ENCODE measurements at places on chromosomes 11 and 22.

- DNase-seq, result no peak
These were observed 14.3 kb downstream of the PISD start for GRCh38 chr22:31647523-31648320.

DNA sequence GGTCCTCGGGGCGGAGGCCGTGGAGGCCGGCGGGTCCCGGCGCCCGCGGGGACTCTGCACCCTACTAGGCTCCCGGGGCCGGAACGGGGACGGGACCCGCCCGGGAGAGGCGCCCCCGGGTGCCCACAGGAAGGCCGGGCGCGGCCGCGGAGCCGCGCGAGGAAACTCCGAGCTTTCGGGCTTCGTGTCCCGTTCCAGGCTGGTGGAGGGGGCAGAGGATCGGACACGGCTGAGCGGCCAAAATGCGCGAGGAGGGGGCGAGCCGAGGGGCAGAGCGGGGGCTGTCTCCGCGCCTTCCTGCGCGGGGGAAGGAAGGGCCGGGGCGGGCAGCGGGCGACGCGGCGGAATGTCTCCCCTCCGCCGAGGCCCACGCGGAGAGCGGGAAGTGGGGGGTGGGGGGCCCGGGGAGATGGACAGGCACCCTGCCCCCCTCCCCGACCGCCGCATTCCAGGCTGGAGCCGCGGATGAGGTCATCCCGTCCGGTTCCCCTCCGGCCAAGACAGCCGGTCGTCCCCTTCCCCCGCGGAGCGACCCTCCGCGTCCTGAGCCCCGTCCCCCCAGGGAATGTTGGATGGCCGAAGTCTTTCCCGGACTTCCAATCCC lies 430 bp downstream of the CDC42EP1 start:
- peak; percentile 68 for DNase-seq

- no peak for DNase-seq
These were observed 136.2 kb upstream of the SEZ6L start for GRCh38 chr22:26033071-26033470.

DNA sequence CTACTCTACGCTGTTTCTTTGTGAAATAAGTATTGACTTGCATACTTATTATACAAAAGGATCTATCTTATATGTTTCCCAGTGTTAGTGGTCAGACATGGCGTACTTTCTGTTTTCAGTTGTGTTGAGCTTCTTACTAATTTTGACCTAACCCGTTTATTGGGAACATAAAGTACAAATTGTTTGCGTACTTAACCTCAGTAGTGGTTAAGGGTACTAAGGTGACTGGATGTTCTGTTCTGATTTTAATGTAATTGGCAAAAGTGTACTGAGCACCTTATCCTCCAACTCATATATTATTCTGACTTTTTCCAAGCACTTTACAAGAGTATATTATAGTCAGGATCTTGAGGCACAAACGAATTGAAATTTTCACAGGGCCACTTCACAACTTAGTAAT lies 17.2 kb downstream of the TBCEL start:
- DNase-seq, result no peak

DNA sequence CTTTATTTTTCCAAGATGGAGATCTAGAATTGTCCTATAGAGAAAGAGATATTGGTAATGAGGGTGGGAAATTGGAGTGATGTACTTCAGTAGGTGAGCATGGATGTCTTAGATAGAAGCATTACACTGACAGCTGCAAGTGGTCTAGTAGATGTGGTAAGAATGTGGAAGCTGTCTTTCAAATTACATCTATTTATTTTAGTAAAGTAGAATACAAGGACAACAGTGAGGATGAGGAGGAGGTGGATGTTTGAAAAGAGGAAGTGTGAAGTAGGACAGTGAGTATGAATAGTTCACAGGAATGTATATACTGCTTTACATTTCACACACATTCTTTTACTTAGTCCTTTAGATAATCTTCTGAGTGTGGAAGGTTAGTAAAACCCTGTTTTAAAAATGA lies 64.2 kb downstream of the HIPK3 start:
- no peak for DNase-seq

GRCh38 chr22:26502688-26503561 lies 9.3 kb downstream of the TFIP11 start:
- DNase-seq, result peak; percentile 87

DNA sequence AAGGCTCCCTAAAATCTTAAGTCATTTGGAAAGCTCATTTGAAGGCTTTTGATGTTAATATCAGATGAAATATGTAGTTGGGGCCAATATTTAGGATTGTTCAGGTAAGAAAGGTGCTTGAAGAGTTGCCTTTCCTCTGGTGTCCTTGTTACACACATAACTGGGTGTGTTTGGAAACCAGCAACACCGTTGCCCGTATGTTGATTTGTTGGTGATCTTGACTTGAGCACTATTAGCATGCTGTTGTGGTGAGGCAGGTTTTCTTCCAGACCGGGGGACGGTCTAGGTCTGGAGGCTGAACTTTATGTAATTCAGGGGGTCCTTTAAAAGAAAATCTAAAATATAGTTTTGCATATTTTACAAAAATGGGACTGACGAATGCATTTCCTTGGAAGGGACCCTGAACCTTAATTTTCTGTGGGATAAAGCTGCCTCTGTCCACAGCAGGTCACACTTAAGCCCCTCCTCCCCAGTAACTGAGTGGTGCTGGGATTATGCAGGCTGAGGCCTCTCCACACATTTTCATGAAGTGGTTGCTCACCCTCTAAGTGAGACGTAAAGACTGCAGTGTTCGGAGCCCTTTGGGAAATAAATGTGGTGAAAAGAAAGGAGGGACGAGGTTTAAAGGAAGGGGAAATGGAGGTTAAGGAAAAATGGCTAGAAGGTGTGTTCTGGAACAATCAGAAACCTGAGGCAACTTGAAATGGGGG lies 1.8 kb downstream of the YWHAH start:
- DNase-seq, result no peak

- DNase-seq, result no peak
These were observed 26.0 kb upstream of the CYP2D6 start for GRCh38 chr22:42156598-42156997.

GRCh38 chr11:66639066-66639813 lies 737 bp downstream of the RBM4 start:
- DNase-seq, result peak; percentile 57

- no peak for DNase-seq
These were observed 118.8 kb upstream of the KIRREL3 start for GRCh38 chr11:127119356-127119755.

DNA sequence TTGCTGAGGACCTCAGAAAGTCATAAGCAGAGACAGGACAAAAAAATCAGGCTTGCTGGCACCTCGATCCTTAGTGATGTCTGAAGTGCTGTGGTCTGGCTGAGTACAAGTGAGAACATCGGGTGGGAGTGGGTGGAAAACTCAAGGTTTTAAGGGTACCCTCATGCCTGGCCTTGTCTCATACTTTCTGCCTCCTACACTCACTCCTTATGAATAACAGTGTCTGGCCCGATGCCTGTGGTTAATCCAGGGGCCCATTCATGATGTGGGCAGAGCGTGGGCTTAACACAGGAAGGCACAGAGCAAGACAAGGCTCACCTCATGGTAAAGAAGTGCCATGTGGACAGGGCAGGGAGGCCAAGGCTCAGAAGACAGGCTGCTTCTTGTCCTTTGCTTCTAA lies 11.0 kb upstream of the UCP3 start:
- no peak for DNase-seq

- DNase-seq, result no peak
These were observed 47.5 kb upstream of the CDON start for GRCh38 chr11:126109941-126110731.

DNA sequence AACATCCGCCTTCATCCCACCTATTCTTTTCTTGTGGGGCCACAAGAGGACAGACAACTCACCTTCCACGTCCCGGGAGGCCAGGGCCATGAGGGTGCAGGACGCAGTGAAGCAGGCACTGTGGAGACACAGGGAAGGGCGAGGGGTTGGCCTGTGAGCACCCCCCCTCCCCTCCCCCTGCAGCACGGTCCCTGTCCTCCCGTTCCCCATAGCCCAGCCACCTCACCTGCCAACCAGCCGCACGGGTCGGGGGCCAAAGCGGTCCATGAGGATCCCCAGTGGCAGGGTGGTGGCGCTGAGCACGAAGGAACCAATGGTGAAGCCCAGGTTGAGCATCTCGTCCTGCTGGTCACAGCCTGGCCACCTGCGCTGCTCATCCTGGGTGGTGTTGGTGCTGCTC lies 14.6 kb downstream of the SLC43A1 start:
- no peak for DNase-seq

DNA sequence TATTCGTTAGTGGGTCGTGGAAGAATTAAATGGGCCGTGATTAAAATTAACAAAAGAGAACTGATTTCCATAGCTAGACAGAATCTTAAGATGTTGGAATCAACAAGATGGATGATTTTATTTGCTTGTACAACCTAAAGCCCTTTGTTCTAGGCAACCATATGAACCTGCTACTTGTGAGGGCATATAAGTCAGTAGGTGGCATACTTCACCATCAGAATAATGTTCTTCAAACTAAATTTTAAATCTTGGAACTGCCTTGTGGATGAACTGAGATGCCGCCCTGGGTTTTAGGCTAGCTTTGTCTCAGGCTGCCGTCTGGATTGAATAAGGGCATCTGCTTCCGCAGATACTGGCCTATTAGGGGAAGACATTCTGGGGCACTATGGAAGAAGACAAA lies 40.9 kb downstream of the CSRP3 start:
- DNase-seq, result peak; percentile 7

GRCh38 chr11:64053699-64054098 lies 18.0 kb downstream of the FLRT1 start:
- peak; percentile 94 for DNase-seq

DNA sequence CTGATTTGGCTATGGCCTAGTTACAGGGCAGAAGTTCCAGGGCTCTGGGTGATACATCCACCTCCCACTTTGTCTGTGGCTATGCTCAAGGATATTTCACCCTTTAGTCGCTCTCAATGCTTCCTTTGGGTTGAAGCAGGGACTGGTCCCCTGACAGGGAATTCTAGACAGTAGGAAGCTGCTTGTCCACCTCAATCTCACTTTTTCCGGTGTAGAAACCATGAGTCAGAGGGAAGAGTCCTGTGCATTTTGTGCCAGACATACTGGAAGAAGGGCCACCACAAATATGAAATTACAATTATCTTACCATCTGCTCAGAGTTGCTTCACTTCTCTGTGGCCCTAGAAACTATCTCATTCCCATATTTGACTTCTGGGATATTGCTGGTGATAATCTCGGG lies 413.7 kb upstream of the FAT3 start:
- DNase-seq, result no peak

DNA sequence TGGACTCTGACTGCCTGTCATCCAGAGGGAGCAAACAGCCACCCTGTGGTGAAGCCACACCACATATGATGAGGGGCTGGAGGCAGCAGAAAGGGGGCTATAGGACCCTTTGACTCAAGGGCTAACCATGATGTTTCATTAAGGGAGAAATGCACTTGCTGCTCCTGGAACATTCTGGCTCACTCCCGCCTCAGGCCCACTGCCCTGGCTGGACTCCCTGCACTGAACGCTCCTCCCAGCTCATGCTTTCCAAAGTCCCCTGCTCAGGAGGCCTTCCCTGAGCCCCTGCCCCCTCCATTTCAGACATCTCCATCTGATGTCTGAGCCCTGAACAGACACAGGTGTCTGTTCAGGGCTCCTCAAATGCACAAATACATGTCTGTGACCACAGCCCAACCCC lies 69.1 kb downstream of the CDKN1C start:
- DNase-seq, result no peak

DNA sequence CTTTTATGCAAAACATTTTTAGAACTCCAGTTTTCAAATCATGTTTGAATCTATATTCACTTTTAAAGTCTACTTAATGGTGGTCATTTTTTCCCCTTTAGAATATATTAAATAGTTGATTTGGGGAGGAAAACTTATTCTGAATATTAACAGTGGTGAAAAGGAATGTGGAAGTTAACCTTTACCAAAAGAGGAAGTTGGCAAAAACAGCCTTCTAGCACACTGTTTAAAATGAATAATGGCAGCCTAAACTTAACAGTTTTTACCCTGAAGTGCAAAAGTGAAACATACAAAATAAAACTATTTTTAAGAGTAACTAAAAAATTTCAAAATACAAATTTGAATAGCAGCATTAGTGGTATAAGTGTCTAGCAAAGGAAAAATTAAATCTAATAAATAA lies 86.4 kb downstream of the GRK3 start:
- DNase-seq, result no peak

DNA sequence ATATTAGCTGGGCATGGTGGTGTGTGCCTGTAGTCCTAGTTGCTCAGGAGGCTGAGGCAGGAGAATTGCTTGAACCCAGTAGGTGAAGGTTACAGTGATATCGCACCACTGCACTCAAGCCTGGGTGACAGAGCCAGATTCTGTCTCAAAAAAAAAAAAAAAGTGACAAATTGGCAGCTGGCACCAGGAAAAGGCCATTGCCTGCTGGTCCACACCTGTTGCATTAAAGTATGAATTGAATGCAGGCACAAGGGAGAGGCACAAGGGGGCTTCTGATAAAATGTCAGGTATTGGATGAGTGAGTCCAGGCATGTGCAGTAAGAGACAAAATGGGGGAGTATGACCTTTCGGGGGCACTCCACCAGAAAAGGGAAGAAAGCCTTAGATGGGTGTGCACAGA lies 28.2 kb downstream of the ZNF70 start:
- no peak for DNase-seq

DNA sequence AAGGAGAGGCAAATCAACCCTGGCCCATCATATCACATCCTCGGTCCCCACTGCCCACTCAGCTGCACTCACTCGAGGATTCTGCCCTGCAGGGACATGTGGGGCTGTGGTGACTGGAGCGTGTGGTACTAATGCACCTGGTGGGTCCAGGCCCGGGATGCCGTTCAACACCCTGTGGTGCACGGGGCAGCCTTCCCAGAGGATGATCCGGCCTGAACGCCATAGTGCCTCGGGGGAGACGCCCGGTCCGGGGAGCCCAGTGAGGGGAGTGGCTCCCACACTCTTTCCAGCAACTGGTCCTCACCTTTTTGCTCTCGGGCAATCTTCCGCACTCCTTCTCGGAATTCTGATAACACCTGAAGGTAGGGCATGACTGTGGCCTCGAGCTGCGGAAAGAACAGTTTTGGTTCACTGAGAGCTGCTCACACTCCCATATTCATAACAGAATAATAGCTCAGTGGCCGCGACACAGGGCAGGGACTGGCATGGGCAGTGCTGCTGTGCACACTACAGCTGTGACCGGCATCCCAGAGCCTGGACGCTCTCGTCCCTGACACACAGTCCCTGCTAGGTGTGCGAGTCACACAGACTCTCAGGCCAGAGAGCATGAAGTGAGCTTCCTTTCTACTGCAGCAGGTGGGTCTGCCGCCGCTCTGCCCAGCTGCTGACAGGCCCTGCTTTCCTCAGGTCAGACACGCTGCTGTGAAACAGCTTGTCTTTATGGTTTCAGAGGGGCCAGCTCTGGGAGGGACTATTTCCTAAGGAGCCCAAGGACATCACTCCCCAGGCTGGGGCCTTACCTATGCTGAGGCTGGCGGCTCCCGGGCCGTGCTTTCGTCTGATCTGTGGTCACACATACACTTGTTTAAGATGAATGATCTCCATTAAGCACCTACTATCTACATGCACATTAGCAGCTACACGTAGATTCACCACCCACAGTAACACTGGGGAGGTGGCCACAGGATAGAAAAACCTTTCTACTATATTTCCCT lies 20.1 kb upstream of the NAP1L4 start:
- DNase-seq, result no peak

GRCh38 chr11:59615120-59615636 lies 396 bp downstream of the OSBP start:
- DNase-seq, result peak; percentile 51
